ENCODE measurements at places on chromosomes 7 and 10. TPM values are rescaled to one million over a fixed set of nuclear protein-coding genes. Genes with fewer than 3 reads are reported as not detected.

The TRIL gene
- total RNA-seq = not detected

DNA sequence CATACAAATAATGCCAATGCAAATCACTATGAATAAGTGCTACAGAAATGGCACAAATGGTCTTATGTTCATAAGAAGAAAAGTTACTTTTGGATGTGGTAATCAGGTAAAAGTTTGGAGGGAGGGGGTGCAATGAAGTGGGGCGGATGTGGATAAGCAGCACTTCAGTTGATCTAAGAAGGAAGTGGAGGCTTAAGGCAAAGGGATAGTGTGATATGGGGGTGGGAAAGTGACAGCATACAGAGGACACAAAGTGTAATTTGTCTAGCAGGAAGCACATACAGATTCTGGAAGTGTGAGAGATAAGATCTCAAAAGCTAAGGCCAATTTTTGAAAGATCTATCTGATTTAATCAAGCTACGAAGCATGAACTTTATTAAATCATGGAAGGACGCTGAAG lies 6.3 kb downstream of the BET1 start:
- peaks cover 14% of the 10 kb centered on the region for H3K4me1 ChIP-seq
- H3K4me3 ChIP-seq = no peak overlapping the region
- no peak overlapping the region for H3K27ac ChIP-seq
- peaks cover 30% of the 10 kb centered on the region for H3K36me3 ChIP-seq

DNA sequence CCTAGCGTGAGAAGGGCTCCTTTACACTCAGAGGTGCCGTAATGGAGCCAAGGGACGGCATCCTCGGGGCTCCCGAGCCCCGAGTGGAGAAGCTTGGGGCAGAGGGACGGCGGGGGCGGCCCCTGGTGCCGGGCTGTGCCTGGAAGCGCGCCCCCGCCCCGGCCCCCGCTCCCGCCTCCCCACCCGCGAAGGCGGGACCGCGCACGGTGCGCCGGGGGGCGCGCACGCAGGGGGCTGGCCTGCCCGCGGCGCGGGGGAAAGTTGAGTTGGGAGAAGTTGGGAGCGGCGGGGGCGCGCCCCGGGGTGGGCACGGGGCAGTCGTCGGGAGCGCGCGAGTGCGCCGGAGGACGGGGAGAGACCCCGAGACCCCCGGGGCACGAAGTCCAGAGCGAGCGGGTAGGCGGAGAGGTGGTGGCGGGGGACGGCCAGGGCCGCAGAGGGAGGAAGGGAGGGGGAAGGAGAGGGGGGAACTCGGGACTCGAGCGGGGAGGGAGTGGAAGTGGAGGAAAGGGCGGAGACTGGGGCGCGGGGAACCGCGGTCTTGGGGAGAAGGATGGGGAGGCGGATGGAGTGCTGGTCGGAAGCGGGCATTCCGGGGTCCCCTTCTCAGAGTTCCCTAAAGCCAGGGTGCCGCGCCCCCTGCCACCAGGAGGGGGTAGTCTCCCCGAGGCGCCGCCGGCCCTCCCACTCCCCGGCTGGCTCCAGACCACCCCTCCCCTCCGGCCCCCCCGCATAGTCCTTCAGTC lies at the start of gene SLC4A2:
Gene SLC4A2, plus strand, starts transcription at position 223 of the 746 bp plus-strand sequence. CDS start 2,399 bp downstream, outside the sequence.
- peak within 1 kb of the TSS; percentile 94 for H3K4me3 ChIP-seq
- H3K27me3 ChIP-seq = no peaks in the 10 kb centered on the region
- peak within 1 kb of the TSS; percentile 93 for H3K27ac ChIP-seq
- peak; percentile 67 for DNase-seq
- peaks cover 10% of the 10 kb centered on the region for H3K36me3 ChIP-seq

GRCh38 chr7:28988810-28989209 lies 30.7 kb upstream of the TRIL start:
- no peak overlapping the region for H3K4me3 ChIP-seq
- no peaks in the 10 kb centered on the region for H3K36me3 ChIP-seq
- peaks cover 1% of the 10 kb centered on the region for H3K27me3 ChIP-seq

- H3K4me3 ChIP-seq = no peak overlapping the region
- H3K27me3 ChIP-seq = no peaks in the 10 kb centered on the region
- H3K27ac ChIP-seq = no peak overlapping the region
- no peaks in the 10 kb centered on the region for H3K36me3 ChIP-seq
- H3K4me1 ChIP-seq = no peaks in the 10 kb centered on the region
These were observed 25.0 kb downstream of the GTF2IRD1 start for GRCh38 chr7:74478671-74479065.

The TMEM248 gene
- total RNA-seq = 83.6 TPM

The NEBL gene
- 0.30 TPM for total RNA-seq

GRCh38 chr7:1725199-1725690 lies 55.2 kb downstream of the ELFN1 start:
- no peak overlapping the region for H3K27ac ChIP-seq
- DNase-seq = no peak
- no peaks in the 10 kb centered on the region for H3K36me3 ChIP-seq
- H3K4me1 ChIP-seq = no peaks in the 10 kb centered on the region
- H3K27me3 ChIP-seq = no peaks in the 10 kb centered on the region

The PMPCB gene
- 71.5 TPM for total RNA-seq

GRCh38 chr7:69654849-69655707 lies 56.8 kb downstream of the AUTS2 start:
- no peak overlapping the region for H3K27ac ChIP-seq
- no peaks in the 10 kb centered on the region for H3K4me1 ChIP-seq
- DNase-seq = no peak
- H3K27me3 ChIP-seq = no peaks in the 10 kb centered on the region
- no peak overlapping the region for H3K4me3 ChIP-seq

DNA sequence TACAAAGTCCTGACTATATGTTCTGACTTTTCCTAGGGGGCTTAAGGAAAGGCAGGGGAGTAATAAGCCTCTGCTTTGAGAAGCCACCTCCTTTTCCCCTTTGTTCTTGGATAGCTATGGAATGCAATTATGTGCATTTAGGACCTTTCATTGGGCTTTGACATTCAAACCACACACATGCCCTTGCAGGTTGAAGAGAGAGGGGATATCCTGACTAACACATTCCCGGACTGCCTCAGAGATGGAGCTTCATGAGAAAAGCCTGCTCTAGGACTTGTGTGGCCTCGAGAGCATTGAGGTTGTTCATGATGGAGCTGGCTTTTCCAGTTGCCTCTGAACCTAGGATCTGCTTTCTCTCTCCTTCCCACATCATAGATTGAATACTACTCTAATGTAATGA lies 694.5 kb downstream of the LRMDA start:
- no peak for DNase-seq
- H3K4me1 ChIP-seq = no peaks in the 10 kb centered on the region
- H3K27me3 ChIP-seq = no peaks in the 10 kb centered on the region
- H3K4me3 ChIP-seq = no peak overlapping the region

DNA sequence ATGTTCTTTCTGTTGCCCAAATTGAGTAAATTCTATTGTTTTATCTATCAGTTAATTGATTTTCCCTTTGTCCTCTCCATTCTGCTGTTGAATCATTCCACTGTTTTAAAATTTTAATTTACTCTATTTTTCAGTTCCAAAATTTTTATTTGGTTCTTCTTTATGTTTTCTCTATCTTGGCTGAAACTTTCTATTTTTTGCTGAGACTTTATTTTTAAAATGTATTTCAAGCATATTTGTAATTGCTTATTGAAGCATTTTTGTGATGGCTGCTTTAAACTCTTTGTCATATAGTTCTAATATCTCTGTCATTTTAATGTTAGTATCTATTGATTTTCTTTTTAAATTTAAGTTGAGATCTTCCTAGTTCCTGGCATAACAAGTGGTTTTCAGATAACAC lies 60.5 kb downstream of the OR13A1 start:
- H3K4me1 ChIP-seq = peaks cover 4% of the 10 kb centered on the region
- no peaks in the 10 kb centered on the region for H3K36me3 ChIP-seq
- no peak overlapping the region for H3K4me3 ChIP-seq
- no peak overlapping the region for H3K27ac ChIP-seq
- no peak for DNase-seq
- peaks cover 8% of the 10 kb centered on the region for H3K27me3 ChIP-seq

DNA sequence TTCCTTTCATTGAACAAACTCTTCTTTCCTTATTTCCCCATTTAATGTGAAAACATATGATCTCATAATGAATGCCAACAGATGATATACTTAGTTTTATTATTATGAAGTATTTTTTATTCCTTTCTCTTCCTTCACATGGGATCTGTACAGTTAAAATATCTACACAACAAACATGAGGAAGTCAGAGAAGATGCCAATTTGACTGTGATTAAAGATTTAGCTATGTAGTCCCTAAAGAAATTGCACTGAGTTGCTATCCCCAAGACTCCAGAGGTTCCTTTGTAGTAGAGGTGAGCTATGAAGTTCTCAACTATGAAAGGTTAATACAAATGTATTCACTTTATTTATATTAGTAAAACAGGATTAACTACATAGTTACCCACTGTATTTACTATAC lies 60.6 kb upstream of the LRRN3 start:
- no peaks in the 10 kb centered on the region for H3K27me3 ChIP-seq
- DNase-seq = no peak
- H3K4me3 ChIP-seq = peak overlapping the region; percentile 63
- peak overlapping the region; percentile 88 for H3K27ac ChIP-seq
- peaks cover 3% of the 10 kb centered on the region for H3K36me3 ChIP-seq

The VDAC2 gene
- total RNA-seq = 219 TPM

The AGBL3 gene
- total RNA-seq = 3.9 TPM

The GPR26 gene
- not detected for total RNA-seq

The ENTPD1 gene
- total RNA-seq = 37.5 TPM

The LLCFC1 gene
- not detected for total RNA-seq

DNA sequence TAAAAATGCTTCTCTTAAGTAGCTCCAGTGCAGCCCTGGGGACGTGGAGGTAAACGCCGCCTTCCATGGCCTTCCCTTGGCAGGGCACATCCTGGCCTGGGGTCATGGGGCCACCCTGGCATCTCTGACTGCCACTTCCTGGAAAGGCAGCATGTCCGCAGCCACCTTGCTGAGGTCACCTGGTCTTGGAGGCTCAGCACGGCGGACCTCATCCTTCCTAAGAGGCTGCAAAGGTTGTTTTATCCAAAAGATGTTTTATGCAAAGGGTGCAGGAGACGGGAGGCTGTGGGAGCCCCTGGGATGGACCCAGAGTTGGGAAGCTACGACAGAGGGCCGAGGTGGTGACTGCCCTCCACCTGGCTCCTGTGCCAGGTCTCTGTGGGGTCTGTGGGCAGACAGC lies 106.0 kb downstream of the TCERG1L start:
- H3K4me1 ChIP-seq = no peaks in the 10 kb centered on the region
- H3K4me3 ChIP-seq = no peak overlapping the region
- no peak for DNase-seq
- H3K27me3 ChIP-seq = no peaks in the 10 kb centered on the region

- H3K4me3 ChIP-seq = peak overlapping the region; percentile 95
- peak overlapping the region; percentile 98 for H3K27ac ChIP-seq
- peaks cover 5% of the 10 kb centered on the region for H3K27me3 ChIP-seq
- H3K4me1 ChIP-seq = peaks cover 21% of the 10 kb centered on the region
- peaks cover 24% of the 10 kb centered on the region for H3K36me3 ChIP-seq
These were observed 519 bp upstream of the RPP38 start for GRCh38 chr10:15096661-15097010.

The MSMB gene
- total RNA-seq = not detected

GRCh38 chr7:34396437-34397064 lies 261.5 kb upstream of the NPSR1 start:
- H3K27me3 ChIP-seq = no peaks in the 10 kb centered on the region
- no peak overlapping the region for H3K4me3 ChIP-seq
- no peak for DNase-seq
- no peak overlapping the region for H3K27ac ChIP-seq
- no peaks in the 10 kb centered on the region for H3K4me1 ChIP-seq

DNA sequence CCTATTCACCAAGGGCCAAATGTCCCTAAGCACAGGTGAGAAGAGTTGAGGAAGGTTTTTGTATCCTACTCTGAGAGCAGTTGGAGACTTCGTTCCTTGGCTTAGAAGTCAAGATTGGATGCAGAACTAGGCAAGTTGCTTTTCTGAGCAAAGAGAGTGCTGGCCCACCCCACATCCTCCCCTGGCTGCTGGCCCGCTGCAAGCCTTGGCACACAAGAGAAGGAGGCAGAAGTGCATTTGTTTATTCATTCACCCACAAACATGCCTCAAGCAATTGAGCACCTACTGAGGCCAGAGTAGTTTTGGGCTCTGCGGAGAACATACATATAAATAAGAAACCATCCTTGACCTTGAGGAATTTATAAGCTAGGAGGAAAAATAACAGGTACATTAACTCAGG lies 318.9 kb downstream of the KCNMA1 start:
- no peaks in the 10 kb centered on the region for H3K27me3 ChIP-seq
- no peak overlapping the region for H3K4me3 ChIP-seq
- H3K36me3 ChIP-seq = no peaks in the 10 kb centered on the region
- H3K4me1 ChIP-seq = no peaks in the 10 kb centered on the region

DNA sequence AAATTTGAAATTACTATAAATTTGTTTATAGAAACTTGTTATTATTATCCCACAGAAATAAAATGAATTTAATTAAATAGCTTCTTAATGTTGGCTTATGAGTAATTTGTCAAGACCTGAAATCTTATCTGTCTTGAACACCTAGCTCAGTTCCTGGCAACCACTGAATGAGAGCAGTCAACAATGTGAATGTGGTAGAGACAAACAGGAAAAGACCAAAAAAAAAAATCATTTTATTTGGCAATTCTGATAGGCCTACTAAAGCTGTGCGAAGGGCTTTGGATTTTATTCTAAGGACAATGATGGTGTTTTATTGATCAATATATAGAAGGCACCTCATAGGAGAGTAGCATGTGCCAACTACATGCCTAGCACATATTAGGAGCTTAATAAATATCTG lies 127.8 kb upstream of the RSU1 start:
- H3K27me3 ChIP-seq = peaks cover 31% of the 10 kb centered on the region
- H3K36me3 ChIP-seq = no peaks in the 10 kb centered on the region
- no peak for DNase-seq
- peaks cover 3% of the 10 kb centered on the region for H3K4me1 ChIP-seq
- H3K27ac ChIP-seq = no peak overlapping the region

GRCh38 chr10:96753956-96754355 lies 33.6 kb upstream of the PIK3AP1 start:
- H3K36me3 ChIP-seq = no peaks in the 10 kb centered on the region
- no peak overlapping the region for H3K4me3 ChIP-seq
- peaks cover 4% of the 10 kb centered on the region for H3K4me1 ChIP-seq
- no peak for DNase-seq
- no peak overlapping the region for H3K27ac ChIP-seq

The EVX1 gene
- not detected for total RNA-seq

GRCh38 chr7:27872356-27873275 lies 132.7 kb downstream of the TAX1BP1 start:
- no peaks in the 10 kb centered on the region for H3K36me3 ChIP-seq
- peaks cover 5% of the 10 kb centered on the region for H3K27me3 ChIP-seq
- no peaks in the 10 kb centered on the region for H3K4me1 ChIP-seq

The LIPJ gene
- total RNA-seq = not detected

- DNase-seq = no peak
- H3K4me3 ChIP-seq = no peak overlapping the region
- peaks cover under 1% of the 10 kb centered on the region for H3K36me3 ChIP-seq
- no peak overlapping the region for H3K27ac ChIP-seq
- H3K27me3 ChIP-seq = no peaks in the 10 kb centered on the region
- H3K4me1 ChIP-seq = peaks cover 3% of the 10 kb centered on the region
These were observed 5.7 kb downstream of the FAM221A start for GRCh38 chr7:23685731-23686130.

The IFIT5 gene
- 4.4 TPM for total RNA-seq

DNA sequence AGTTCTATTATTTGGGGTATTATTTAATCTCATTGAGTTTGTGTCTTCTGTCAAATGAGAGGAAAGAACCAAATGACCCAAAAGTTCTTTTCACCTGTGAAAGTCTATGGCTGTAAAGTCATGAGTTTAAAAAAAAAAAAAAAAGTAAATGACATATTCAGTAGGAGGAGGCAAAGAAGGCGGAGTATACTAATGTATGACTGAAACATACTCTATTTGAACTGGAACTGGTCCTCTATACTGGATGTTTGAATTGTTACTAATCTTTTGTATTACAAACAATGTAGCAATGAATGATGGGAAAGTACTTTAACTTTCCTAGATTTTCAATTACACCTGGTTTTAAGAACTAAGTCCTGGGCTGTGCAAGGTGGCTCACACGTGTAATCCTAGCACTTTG lies 24.9 kb upstream of the GSAP start:
- H3K4me1 ChIP-seq = peaks cover 3% of the 10 kb centered on the region
- peaks cover 23% of the 10 kb centered on the region for H3K27me3 ChIP-seq
- H3K4me3 ChIP-seq = no peak overlapping the region
- H3K36me3 ChIP-seq = no peaks in the 10 kb centered on the region
- no peak overlapping the region for H3K27ac ChIP-seq
- no peak for DNase-seq
